ENCODE measurements at places on chromosomes 4 and X.

DNA sequence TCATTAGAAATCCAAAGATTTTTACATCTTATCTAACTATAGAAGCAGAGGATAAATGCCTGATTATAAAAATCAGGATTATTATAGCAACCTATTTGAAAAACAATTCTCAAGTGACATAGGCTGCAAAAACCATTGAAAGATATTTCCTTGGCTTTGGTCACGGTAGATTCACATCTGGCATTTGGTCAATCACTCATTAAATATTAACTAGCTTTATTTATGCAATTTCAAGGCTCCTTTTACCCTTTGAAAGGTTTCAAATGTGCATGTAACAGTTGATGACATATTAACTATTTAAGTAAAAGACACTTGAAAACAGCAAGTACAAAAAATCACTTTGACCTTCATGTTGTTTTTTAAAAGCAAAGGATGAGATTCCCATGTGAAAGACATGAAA lies 98.1 kb downstream of the MMRN1 start:
- no peak for DNase-seq

DNA sequence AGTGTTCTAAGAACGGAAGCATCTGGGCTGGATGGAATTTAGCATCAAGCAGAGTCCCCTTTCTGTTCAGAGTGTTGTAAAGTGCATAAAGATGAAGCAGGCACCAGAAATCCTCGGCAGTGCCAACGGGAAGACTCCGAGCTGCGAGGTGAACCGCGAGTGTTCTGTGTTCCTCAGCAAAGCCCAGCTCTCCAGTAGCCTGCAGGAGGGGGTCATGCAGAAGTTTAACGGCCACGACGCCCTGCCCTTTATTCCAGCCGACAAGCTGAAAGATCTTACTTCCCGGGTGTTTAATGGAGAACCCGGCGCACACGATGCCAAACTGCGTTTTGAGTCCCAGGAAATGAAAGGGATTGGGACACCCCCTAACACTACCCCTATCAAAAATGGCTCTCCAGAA lies 29.4 kb downstream of the NSD2 start:
- no peak for DNase-seq

DNA sequence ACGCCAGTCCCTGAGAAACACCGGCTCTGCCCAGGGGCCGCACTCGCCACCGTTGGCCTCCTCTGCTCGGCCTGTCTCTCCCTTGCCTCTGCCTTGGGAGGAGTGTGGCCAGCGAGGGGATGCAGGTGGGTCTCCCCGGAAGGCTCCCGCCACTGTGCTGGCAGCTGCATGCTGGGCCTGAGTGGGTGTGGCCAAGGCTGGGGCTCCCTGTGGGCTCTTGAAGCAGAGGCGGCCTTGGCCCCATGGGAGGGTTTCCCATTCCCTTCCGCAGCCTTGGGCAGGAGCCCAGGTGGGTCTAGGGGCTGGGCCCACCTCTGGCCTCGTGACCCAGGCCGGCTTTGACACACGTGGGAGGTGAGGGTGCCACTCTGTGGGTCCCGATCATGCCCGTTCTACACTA lies 19.1 kb downstream of the FGFRL1 start:
- no peak for DNase-seq

DNA sequence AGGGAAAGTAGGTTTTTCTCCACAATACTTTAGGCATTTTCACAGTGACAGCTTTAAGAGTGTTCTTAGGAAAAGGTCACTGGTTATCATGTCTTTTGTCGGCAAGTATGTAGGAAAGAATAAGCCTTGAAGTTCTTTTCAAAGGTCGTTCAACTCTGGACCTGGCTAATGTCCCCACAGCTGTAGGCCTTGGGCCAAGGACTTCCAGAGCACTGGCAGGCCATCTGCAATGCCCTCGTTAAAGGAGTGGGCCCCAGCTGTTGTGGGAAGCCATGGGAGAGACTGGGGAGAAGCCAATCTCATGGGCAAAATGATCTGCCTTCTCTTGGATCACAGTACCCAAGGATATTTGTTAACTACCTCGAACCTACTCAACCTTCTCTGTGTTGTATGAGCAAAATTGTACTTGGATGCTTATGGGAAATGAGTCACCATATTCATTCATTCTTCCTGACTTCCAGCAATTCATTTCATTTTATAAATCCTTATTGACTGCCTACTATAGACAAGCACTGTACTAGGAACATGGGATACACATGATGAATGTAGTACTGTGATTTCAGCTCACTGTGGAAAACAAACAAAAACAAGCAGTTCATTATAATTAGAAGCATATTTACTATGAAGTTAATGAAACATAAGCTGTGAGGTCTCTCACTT lies 141.1 kb upstream of the KIT start:
- peak; percentile 42 for DNase-seq

DNA sequence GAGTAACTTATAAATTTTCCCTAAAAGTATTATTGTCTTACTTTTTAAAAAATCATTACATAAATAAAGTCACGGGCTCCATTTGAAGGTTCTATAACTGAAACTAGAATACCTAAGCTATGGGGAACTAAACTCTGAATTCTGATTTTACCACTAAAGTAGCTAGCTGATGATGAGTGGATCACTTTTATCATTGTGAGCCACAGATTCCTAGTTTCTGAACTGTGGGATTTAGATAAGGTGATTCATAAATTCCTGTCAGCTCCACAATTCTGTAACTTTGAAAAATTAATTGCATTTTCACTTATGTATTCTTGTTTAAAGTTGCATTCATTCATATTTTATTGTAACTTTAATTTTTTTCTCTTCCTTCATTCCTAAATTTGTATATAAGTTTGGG lies 540.9 kb downstream of the GBA3 start:
- DNase-seq, result no peak

DNA sequence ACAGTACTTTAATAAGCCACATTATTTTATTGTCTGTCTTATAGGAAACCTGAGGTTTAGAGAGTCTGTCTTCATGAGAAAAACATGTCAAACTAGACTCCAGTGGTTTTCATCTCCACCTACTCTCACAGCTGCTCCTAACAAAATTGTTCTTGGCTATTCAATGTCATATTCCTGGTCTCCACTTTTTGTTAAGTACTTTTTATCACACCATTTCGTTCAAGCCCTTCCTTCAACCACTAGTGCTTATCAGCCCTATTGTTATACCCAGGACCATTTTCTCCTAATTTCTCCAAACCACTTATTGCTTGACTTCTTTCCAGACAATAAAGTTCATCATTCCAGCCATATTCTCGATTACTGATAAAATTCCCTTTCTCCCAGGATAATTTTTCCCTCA lies 1674.3 kb upstream of the AGA start:
- no peak for DNase-seq

DNA sequence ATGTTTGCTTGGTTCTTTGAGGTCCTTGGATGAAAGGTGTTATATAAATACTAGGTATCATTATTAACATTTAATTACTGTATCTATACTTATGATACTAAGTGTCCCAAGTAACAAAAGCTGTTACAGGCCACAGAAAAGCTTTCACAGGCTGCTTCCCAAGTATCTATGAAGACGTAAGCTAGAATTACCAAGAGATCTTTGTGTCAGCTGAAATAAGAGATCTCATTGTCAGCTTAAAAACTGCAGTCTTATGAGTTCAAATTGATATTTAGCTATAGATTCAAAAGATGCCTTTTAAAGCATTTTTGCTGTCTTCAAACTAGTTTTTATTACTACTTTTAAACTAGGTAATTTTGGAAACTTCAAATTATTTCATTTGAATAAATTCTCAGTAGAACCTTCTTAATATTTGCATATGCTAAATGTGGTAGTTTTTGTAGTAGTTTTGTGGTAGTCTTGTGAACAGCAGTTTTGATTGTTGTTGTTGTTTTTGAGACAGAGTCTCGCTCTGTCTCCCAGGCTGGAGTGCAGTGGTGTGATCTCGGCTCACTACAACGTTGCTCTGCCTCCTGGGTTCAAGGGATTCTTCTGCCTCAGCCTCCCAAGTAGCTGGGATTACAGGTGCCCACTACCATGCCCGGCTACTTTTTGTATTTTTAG lies 170.0 kb upstream of the RPL34 start:
- no peak for DNase-seq

DNA sequence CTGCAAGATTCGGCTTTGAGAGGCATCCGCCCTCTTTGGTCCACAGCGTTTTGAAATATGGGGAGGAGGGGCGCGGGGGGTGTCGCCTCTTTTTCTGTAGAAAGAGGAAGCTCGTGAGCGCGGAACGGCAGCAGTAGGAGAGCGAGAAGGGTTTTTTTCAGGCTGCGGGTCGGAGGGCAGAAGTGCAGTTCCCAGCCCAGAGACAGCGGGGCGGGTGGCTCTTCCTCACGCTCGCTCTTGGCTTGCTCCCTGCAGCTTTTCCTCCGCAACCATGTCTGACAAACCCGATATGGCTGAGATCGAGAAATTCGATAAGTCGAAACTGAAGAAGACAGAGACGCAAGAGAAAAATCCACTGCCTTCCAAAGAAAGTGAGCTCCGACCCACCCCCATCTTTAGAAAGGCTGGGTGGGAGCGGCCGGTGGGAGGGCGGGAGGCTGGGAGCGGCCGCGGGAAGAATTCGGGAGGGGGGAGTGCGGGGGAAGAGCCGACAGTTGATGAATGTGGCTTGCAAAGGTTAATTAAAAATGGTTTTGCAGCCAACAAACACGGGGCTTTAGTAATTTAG lies 1.2 kb downstream of the TMSB4X start:
- DNase-seq, result peak; percentile 54

- DNase-seq, result no peak
Measured at GRCh38 chr4:101411926-101412325, 64.6 kb upstream of the PPP3CA start.

GRCh38 chr4:6221851-6222760 lies 21.8 kb upstream of the JAKMIP1 start:
- DNase-seq, result peak; percentile 6

DNA sequence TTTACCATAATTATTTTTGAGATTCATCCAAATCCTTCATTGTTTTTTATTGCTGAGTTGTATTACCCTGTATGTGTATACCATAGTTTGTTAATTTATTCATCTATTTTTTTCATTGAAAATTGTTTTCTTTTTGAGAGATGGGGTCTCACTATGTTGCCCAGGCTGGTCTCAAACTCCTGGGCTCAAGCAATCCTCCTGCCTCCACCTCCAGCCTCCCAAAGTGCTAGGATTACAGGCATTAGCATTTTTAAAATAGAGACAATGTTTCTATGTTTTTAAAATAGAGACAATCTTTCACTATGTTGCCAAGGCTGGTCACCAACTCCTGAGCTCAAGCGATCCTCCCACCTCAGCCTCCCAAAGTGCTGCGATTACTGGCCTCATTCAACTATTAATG lies 1.6 kb upstream of the MAGIX start:
- DNase-seq, result no peak

- DNase-seq, result no peak
Measured at GRCh38 chr4:173146456-173146855, 22.2 kb upstream of the GALNT7 start.

DNA sequence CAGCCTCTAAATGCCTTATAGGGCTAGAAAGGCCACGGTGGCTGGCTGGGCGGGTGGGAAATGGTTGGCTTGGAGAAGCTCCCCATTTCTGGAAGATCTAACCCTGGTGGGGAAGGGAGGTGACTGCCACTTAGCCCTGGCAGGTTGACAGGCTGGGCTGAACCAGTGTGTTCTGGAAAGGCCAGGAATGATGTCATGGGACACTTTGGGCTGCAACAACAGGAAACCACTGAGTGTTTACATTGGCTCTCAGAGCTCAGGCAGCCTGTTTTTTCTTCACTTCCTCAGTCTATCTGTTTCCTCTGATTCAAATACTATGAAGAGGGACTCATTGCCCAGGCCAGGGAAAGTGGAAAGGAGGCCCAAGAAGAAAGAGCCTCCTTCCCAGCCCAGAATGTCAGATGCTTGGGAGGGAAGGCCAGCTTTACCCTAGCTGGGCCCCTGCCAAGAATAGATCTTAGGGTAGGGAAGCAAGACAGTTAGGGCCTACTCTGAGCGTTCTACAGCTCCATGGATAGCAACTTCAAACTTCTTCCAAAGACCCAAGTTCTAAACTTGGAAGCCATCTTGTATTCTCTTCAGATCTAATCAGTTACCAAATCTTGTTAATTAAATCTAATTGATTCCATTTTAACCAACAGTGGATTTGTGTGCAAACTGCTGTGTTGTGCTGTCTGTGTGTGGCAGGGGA lies 65.8 kb upstream of the MSN start:
- peak; percentile 96 for DNase-seq

- no peak for DNase-seq
Measured at GRCh38 chrX:44451056-44451455, 91.6 kb downstream of the FUNDC1 start.

- no peak for DNase-seq
Measured at GRCh38 chr4:143232277-143232676, 47.6 kb downstream of the USP38 start.

DNA sequence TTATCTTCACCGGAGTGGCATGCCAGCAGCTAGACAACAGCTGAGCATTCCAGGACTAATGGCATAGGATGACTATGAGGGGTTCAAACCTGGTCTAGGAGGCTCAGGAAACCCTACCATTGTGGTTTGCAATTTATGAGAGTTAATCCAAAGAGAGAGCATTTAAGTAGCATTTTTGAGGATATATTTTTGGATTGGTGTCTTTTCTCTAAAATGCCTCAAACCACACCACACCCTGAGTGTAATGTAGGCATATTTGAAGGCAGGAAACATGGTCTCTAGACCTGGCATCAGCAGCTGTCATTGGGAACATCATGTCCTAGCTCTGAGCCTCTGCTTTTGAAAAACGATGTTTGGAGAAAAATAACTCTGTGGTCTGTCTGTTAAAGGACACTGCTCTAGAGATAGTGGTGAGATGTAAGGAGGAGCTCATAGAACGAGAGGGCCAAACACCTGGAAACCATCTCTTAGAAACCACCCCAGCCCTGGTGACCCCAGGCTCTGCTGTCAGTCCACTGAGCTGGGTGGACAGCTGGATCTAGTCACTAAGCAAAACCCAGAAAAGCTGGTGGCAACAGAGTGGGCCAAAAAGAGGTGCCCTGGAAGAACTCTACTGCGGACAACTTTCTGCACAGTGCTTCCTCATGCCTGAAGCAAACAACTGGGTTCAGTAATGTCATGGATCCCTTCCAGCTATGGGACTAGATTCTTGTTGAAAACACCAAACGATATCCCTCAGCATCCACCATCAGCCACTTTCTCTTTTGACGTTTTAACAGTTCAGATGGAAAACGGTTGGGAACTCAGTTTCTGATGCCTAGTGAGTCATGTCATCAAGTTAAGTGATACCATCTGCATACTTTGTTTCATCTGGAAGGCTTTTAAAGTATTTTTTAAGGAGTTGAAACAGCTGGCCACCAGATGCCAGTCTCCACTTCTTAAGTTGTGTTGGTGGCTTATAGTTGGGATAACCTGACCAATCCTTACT lies 100.2 kb upstream of the C1QTNF7 start:
- DNase-seq, result peak; percentile 39

- DNase-seq, result no peak
Measured at GRCh38 chr4:38455092-38455862, 208.7 kb upstream of the KLF3 start.

- DNase-seq, result no peak
Measured at GRCh38 chr4:167775375-167775774, 317.0 kb upstream of the ANXA10 start.

Data from fibroblast of pulmonary artery (primary cell).